Bronchial epithelial cell (primary cell): ENCODE measurements at places on chromosomes 16 and 17. TPM values are rescaled to one million over a fixed set of nuclear protein-coding genes. Genes with fewer than 3 reads are reported as not detected.

- no peak for DNase-seq
Observed at GRCh38 chr16:50615891-50616290, 65.2 kb downstream of the SNX20 start.

GRCh38 chr17:4599505-4600281 lies 15.4 kb downstream of the SMTNL2 start:
- DNase-seq: no peak

DNA sequence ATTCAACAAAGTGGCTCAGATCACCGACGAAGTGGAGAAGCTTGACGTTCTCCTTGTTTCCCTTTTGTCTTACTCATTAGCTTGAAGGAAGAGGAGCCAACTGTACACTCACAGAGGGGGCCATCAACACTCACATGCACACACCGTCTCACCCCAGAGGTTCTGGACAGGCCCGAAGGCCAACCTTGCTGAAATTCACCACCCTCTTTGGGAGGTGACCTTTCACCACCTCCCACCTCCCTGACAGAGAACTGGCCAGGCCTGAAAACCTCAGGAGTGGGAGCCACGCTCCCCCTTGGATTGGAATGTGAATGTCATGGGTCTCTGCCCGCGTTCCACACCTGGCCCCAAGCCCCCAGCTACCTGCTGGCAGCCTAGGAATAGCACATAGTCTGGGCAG lies 2.0 kb downstream of the DCXR start:
- no peak for DNase-seq

DNA sequence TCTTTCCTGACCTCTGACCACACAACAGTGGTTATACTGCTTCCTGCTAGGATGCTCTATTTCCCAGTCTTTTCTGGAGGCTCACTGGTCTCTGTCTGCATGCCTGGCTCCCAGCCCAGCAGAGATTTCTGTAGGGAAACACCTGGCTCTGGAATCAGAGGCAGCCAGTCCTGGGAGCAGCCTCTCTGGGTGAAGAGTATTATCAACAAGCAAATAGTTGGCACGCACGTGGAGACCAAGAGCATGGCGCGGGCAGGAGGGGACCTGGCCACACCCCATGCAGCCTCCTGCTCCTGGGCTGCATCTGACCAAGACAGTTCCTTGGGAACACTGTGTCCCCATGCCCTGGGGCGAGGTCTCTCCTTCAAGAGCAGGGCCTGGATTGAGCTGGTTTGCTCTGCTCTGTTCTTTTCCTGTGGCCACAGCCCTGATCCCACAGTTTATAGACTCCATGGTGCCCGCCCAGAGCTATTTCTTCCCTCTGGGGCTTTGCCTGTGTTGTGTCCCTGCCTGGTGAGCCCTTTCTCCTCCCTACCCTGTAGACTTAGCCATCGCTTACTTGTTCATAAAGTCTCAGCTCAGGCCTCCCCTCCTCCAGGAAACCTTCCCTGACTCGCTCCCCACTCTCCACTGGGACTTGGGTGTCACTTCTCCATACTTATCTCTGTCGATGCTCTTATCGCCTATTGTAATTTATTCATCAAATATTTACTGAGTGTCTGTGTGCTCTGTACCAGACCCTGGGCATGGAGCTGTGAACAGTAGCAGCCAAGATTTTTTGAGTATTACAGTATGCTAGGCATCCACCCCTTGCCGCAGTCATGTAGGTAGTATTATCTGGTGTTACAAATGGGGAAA lies 60.6 kb downstream of the SCNN1B start:
- DNase-seq: no peak

- no peak for DNase-seq
Observed at GRCh38 chr17:7612294-7612640, 2.4 kb downstream of the FXR2 start.

- DNase-seq: no peak
Observed at GRCh38 chr16:17963185-17963836, 373.2 kb downstream of the NPIPA8 start.

- no peak for DNase-seq
Observed at GRCh38 chr16:51723036-51723724, 572.1 kb upstream of the SALL1 start.

DNA sequence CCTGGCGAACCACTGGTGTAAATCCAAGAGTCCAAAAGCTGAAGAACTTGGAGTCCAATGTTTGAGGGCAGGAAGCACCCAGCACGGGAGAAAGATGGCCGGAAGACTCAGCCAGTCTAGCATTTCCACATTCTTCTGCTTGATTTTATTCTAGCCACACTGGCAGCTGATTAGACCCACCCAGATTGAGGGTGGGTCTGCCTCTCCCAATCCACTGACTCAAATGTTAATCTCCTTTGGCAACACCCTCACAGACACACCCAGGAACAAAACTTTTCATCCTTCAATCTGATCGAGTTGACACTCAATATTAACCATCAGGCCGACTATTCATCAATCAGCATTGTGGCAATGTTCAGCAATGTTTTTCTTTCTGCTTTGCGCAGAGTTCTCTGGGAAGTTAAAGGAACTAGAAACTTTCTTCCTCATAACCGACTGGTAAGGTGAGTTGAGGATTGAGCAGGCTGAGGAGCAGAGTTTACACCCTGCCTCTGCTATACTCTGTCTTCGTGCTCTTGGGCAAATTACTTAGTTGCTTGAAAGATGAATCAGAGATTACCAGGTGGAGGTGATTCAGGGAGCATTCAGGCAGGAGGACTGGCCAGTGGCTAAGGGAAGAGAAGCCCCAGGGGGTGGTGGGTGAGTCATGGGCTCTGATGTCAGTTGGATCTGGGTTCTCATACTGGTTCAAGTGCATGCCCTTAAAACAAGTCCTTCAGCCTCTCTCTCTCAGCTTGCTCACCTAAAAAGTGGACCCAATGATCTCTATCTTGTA lies 28.2 kb upstream of the BRD7 start:
- DNase-seq: peak; percentile 100

DNA sequence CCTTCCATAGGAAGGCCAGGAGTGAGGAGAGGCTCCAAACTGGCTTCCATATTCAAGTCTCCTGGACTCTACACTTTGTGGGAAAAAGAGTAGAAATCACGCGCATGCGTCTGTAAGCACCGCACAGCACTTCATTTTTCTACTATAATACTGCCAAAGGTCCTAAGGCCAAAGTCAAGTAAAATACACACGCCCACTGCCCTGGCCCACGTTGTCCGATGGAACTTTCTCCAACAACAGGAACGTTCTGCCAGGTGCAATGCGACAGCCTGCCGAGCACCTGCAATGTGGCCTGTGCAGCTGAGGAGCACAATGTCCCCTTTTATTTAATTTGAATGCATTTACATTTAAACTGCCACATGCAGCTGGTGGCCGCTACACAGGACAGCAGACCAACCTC lies 23.5 kb downstream of the DNASE1 start:
- DNase-seq: no peak

GRCh38 chr16:71404364-71404763 lies 37.5 kb downstream of the TLE7 start:
- DNase-seq: no peak

GRCh38 chr16:564690-565418 lies 2.0 kb upstream of the NHLRC4 start:
- DNase-seq: no peak

DNA sequence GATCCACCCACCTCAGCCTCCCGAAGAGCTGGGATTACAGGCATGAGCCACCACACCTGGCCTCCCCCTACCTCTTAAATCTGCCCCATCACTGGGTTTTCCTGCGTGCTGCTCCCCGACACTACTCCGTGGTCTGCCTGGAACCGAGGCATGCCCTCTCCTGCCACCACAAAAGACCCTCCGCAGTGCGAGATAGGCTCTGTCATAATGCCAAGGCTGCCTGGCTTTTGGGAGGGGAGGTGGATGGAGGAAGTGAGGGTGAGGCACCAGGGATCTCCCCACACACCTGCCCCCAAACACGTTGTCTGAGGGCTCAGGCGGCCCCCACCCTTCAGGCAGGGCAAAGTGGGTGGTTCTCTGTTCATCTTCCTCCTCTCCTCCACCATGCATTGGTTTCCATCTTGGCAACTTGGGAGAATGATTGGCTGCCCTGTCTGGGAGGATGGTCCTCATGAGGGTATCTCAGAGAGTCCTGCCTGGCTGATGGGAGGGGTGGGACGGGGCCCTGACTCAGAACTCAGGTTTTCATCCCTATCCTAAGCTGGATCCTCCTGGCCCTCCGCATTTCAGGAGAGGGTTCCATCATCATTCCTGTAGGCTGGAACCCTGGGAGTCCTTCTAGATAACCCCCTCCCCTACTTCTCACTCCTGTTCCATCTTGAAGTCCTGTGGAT lies 23.2 kb downstream of the IGFBP4 start:
- DNase-seq: no peak

- no peak for DNase-seq
Observed at GRCh38 chr16:81185416-81185815, 53.1 kb upstream of the BCO1 start.

DNA sequence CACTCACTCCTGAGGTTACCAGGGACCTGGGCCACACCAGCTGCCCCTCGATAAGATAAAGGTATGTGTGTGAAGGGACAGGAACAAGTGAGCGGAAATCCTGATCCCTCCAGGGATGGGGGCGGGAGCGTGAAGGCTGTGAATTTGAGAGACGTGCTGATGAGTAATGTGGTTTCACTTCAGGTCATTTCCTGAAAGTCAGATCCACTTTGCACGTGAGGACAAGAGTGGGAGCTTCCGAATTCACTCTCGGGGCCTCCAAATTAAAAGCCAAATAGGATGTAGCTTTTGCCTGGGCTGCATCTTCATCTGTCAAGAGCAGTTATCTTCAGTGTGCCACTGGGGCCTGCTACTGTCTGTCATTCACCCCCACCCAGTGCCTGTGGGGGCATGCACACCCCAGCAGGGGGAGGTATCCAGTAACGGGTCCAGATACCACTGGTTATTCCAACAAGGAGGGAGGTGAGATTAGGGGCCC lies 87.4 kb upstream of the LHX1 start:
- peak; percentile 84 for DNase-seq

DNA sequence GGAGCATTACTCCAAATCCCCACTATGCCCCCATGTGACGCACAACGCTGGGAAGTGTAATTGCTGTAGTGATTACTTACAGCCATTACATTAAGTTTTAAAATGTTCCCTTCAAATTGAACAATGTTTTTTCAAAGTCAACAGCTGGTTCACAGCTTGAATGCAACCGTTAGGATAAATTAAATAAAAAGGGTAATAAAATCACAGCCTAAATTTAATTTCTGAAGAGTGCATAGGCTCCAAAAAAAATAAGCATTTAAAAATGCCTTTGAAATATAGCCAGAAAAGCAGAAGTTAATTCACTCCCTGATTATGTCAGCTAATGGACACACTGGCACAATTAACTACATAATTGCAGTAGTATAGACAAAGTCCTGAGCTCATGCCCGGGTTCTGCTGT lies 50.5 kb upstream of the KDM8 start:
- no peak for DNase-seq

- no peak for DNase-seq
Observed at GRCh38 chr17:76640550-76641380, 2.8 kb downstream of the ST6GALNAC1 start.

- DNase-seq: no peak
Observed at GRCh38 chr17:42460371-42460770, 1.7 kb downstream of the ATP6V0A1 start.

GRCh38 chr16:79648826-79649225 lies 48.3 kb upstream of the MAF start:
- DNase-seq: no peak

- no peak for DNase-seq
Observed at GRCh38 chr16:74942977-74943918, 41.7 kb downstream of the WDR59 start.

DNA sequence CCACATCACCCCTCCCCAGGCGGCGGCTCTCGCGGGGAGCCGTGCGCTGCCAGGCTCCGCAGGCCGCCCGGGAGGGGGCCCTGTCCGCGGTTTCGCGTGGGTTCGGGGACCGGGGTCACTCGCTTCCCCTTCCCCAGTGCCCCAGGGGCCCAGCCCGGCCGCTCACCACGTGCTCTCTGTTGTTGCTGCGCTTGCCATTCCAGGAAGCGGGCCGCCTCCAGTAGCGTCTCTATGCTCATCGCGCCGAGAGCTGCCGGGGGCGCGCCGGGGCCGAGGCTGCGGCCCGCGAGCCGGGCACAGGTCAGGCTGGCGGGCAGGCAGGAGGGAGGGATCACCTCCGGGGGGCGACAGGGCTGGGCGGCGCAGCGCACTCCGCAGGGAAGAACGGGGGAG lies 390 bp downstream of the MNT start:
- no peak for DNase-seq

- DNase-seq: peak; percentile 38
Observed at GRCh38 chr17:28744972-28745785, 1.4 kb downstream of the TRAF4 start.

- no peak for DNase-seq
Observed at GRCh38 chr17:78406920-78407319, 28.5 kb downstream of the PGS1 start.

- no peak for DNase-seq
Observed at GRCh38 chr17:61449707-61450640, 2.2 kb upstream of the TBX4 start.

DNA sequence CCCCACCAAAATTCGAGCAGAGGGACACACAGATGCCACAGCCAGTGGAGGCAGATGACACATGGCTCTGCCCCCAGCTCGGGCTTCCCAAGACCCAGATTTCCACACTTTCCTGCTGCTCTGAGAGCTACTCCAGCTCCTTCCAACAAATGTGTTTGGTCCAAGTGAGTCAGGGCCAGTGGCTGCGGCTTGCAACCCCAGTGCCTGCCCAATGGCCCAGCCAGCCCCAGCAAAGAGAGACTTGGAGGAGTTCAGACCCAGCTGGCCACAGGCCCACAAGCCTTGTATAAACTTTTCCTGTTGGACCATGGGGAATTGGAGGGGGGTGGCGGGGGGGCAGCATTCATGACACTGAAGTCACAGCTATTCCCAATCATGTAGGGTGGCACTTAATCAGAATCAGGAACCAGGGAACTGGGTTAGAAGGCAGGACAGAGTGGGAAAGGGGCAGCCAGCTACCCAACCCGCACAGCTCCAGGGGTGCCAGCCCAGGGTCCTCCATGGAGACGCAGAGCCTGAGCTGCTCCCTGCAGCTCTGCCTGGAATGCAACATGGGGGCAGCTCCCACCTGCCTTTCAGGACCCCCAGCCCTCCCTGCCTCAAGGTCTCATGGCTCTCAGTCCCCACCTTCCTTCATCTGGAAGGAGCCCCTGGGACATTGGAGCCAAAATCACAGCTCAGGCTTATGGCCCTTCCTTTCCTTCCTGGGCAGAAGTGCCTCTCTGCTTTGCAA lies 17.5 kb upstream of the C16orf78 start:
- no peak for DNase-seq

Gene EFTUD2
- total RNA-seq: 78.0 and 91.4 TPM in 2 replicates

Gene PPP1R27
- 0.13 TPM in 1 of 2 replicates, not detected in the other for total RNA-seq

Gene CENPV
- 5.1 and 17.4 TPM in 2 replicates for total RNA-seq

Gene TBC1D26
- total RNA-seq: 0.13 TPM in 1 of 2 replicates, not detected in the other

Gene BICDL2
- total RNA-seq: 24.5 and 56.1 TPM in 2 replicates

Gene SCO1
- total RNA-seq: 24.2 and 26.8 TPM in 2 replicates

Gene MT1F
- 1.5 and 1.6 TPM in 2 replicates for total RNA-seq

Gene KRT36
- under 0.01 TPM in 1 of 2 replicates, not detected in the other for total RNA-seq

Gene RNF157
- not detected in 2 replicates for total RNA-seq

Gene TERB1
- total RNA-seq: 0.26 TPM in 2 replicates
